Body of pancreas (tissue), 4 donors: ENCODE measurements at places on chromosomes 16 and 17. TPM values are rescaled to one million over a fixed set of nuclear protein-coding genes. Genes with fewer than 3 reads are reported as not detected.

Gene CDH16
- total RNA-seq = not detected

Gene CRYM
- 0.78 TPM for total RNA-seq

Gene TMEM132E
- total RNA-seq = not detected

Gene KCNJ2
- 0.33 TPM for total RNA-seq

Gene ZPBP2
- total RNA-seq = not detected

DNA sequence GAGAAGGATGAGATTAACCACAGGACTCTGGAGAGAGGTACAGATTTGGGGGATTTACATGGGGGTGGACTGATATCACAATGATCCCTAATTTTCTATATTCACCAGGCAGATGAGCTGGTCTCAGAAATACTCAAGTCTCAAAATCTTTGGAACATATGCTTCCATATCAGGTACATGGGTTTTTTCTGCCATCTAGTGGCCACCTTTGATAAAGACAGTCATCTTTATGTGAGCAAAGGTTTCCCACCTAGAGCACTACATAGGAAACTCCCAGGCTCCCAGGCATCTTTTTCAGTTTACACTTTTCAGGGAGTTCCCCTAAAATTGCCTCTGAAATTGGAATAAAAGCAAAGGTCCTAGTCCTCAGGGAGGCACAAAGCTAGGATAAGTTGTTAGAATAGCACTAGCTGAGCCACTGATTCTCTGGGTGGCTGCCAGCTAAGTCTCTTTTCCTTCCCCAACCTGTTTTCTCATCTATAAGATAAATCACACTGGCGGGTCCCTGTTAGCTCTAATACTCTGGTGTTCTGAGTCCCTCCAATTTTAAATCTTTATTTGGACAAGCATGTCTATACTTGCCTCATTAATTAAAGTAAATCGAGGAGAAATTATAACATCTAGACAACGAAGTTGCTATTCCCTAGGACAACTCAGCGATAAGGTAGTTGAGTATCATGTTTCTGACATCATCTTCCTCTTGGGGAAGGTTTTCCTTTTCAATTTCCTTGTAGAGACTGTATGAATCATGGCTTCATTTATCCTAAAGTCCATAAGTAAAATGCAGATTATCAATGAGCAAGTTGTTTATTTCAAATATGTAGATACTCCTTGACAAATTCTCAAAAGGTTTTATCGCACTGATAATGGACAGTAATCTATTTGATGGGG lies 19.0 kb upstream of the MON1B start:
- peak; percentile 13 for DNase-seq
- H3K36me3 ChIP-seq = no peaks in the 10 kb centered on the region
- H3K4me1 ChIP-seq = no peaks in the 10 kb centered on the region
- H3K27me3 ChIP-seq = no peaks in the 10 kb centered on the region
- no peak overlapping the region for H3K4me3 ChIP-seq

GRCh38 chr17:27230996-27231395 lies 62.9 kb upstream of the WSB1 start:
- H3K27ac ChIP-seq = no peak overlapping the region
- DNase-seq = no peak
- H3K36me3 ChIP-seq = no peaks in the 10 kb centered on the region
- H3K27me3 ChIP-seq = no peaks in the 10 kb centered on the region
- no peaks in the 10 kb centered on the region for H3K4me1 ChIP-seq

- peak; percentile 75 for DNase-seq
- peak within 1 kb of the TSS; percentile 99 for H3K4me3 ChIP-seq
- H3K4me1 ChIP-seq = peaks cover 25% of the 10 kb centered on the region
- no peaks in the 10 kb centered on the region for H3K27me3 ChIP-seq
Observed at GRCh38 chr17:9576521-9577372, at the start of gene CFAP52. TSS of gene CFAP52 (plus strand) at chr17:9576642. CDS start at chr17:9576696, 54 bp downstream.

DNA sequence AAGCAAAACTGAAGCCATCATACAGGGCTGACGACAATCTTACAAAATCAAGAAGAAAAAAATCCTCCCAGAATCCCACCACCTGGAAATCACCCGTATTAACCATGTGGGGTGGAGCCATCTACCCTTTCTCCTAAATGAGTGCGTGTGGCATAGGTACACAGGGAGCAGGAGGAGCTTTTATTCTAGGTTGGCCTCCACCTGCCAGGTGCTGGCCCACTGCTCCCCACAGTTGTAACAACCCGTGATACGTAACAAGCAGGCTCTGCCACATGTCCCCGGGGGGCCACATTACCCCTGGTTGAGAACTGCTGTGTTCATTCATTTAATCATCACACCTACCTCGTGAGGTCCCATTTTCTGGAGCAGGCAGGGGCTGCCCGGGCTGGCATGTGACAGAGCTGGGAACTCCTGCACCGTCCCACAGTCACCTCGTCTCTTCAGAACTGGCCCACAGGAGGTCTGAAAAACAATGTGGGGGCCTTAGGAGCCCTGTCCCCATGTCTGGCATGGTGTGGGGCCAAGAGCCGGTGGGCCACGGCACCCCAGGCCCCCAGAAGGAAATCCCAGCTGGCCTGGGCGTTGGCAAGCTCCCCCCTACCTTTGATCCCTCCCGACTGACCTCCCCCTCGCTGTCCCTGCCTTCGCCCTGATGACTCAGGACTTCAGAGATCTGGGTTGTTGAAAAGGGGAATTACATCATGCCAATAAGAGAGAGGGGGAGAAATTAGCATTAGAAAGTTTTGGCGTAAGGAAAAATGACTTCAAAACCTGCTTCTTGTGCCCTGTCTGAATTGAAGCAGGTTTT lies 12.9 kb downstream of the CMIP start:
- peak; percentile 35 for DNase-seq
- no peaks in the 10 kb centered on the region for H3K36me3 ChIP-seq
- H3K27me3 ChIP-seq = no peaks in the 10 kb centered on the region
- H3K27ac ChIP-seq = no peak overlapping the region
- no peak overlapping the region for H3K4me3 ChIP-seq
- peaks cover 41% of the 10 kb centered on the region for H3K4me1 ChIP-seq

GRCh38 chr16:85424260-85425073 lies 188.7 kb upstream of the GSE1 start:
- no peak overlapping the region for H3K27ac ChIP-seq
- peak; percentile 41 for DNase-seq
- peaks cover 48% of the 10 kb centered on the region for H3K4me1 ChIP-seq
- H3K36me3 ChIP-seq = no peaks in the 10 kb centered on the region
- H3K4me3 ChIP-seq = no peak overlapping the region

GRCh38 chr17:32542186-32542585 lies 55.4 kb downstream of the CDK5R1 start:
- no peak for DNase-seq
- H3K36me3 ChIP-seq = no peaks in the 10 kb centered on the region
- H3K4me3 ChIP-seq = no peak overlapping the region
- no peaks in the 10 kb centered on the region for H3K27me3 ChIP-seq

DNA sequence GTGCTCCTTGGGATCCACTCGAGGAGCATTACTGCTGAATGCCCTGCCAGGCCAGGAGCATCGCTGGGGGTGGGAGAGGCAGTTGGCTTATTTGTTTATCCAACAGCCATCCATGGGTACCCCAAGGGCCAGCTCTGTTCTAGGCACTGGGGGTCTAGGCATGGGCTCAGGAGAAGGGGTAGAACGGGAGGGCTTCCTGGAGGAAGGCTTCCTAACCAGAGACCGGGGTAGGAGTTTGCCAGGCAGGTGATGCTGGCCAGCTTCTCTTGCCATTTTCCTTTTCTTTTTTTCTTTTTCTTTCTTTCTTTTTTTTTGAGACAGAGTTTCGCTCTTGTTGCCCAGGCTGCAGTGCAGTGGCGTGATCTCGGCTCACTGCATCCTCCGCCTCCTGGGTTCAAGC lies 241.0 kb downstream of the SEC14L1 start:
- H3K4me1 ChIP-seq = peaks cover 98% of the 10 kb centered on the region
- H3K27me3 ChIP-seq = no peaks in the 10 kb centered on the region
- no peak for DNase-seq
- no peak overlapping the region for H3K27ac ChIP-seq
